Calu3 (cell line): ENCODE measurements at places on chromosomes 12 and 14.

DNA sequence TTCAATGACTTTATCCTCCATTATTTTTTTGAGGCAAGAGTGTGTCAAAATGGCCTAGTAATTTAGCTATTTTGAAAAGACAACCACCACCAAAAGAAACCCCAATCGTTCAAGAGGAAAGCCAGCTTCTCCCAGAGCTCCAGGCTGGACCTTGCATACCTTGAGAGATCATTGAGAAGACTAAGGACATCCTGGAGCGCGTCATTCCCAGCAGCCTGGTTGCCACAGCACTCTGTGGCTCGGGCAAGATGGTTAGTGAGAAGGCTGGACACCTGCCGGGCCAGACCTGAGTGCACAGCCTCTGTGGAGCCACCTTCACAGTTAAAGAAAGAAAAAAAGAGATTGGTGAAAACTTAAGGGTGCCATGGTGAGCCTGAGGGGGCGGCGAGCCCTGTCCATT, 111.4 kb downstream of the TRAFD1 start:
- peaks cover 16% of the 10 kb centered on the region for H3K36me3 ChIP-seq
- DNase-seq = no peak
- no peaks in the 10 kb centered on the region for H3K4me1 ChIP-seq
- no peak overlapping the region for H3K27ac ChIP-seq

- no peaks in the 10 kb centered on the region for H3K36me3 ChIP-seq
- H3K4me3 ChIP-seq = no peak overlapping the region
- peaks cover 96% of the 10 kb centered on the region for H3K27me3 ChIP-seq
These were observed 179.1 kb downstream of the KIF26A start for GRCh38 chr14:104317492-104317805.

DNA sequence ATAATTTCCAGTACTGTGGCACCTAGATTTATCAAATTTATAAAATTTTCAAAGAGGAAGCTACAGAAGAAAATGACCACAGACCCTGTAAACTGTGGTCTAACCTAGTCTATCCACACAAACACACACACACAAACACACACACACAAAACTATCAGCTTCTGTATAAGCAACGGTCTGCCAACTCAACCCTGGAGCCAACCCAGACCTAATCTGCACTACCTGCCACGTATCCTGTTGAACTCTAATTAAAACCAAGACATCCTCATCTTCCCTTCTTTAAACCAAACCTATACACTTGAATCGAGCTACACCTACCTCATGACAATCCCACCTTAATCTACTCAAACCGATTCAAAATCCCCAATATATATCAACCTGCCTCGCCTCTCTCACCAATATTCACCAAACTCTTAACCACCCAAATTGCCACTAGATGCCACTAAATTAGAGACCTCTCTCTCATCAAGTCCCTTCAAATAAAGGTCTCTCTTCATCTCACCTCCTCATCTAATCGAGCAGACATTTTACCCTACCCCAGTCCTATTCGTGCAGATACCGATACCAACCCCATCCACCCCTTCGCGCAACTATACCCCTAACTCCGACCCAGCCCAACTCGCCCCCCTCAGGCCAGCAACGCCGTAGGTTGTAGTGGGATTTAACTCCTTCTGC, 808 bp downstream of the ACIN1 start:
- peaks cover 7% of the 10 kb centered on the region for H3K36me3 ChIP-seq
- H3K27ac ChIP-seq = no peak overlapping the region
- no peaks in the 10 kb centered on the region for H3K27me3 ChIP-seq
- no peak overlapping the region for H3K4me3 ChIP-seq
- peaks cover 9% of the 10 kb centered on the region for H3K4me1 ChIP-seq
- no peak for DNase-seq

- H3K27me3 ChIP-seq = no peaks in the 10 kb centered on the region
- H3K4me1 ChIP-seq = no peaks in the 10 kb centered on the region
- peaks cover 31% of the 10 kb centered on the region for H3K36me3 ChIP-seq
- no peak for DNase-seq
- no peak overlapping the region for H3K27ac ChIP-seq
These were observed 81.5 kb downstream of the ESR2 start for GRCh38 chr14:64212666-64213065.

DNA sequence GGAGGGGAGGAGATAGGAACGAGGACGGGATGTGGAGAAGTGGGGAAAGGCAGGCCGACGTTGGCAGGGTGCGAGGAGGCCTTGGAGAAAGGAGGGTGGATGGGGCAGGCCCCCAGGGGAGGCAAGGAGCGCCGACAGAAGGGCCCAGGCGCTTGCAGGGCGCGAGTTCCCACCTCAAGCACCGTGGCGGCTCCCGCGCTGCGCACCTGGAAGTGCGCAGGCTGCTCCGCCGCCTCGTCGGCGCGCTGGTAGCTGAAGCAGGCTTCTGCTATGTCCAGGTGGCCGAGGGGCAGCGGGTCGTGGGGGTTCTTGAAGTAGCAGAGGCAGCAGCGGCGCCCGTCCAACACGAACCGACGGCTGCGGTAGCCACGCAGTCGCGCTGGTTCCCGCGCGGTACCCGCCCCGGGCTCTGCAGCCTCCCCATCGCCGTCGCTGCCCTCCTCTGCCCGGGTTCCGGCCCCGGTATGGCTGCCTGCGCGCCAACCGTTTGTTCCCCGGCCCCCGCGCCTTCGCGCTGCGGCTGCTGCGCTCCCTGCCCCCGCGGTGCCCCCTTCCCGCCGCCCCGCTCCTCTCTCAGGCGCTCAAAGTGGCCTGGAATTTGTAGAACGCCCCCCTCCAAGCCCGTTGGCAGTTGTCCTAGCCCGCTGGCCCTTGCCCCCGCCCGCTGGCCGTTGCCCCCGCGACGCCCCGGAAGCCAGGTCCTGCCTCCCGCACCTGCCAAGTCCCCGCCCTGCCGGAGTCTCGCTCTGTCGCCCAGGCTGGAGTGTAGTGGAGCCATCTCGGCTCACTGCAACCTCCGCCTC, 1.1 kb upstream of the ACTR6 start:
- H3K4me1 ChIP-seq = no peaks in the 10 kb centered on the region
- peak; percentile 90 for DNase-seq

DNA sequence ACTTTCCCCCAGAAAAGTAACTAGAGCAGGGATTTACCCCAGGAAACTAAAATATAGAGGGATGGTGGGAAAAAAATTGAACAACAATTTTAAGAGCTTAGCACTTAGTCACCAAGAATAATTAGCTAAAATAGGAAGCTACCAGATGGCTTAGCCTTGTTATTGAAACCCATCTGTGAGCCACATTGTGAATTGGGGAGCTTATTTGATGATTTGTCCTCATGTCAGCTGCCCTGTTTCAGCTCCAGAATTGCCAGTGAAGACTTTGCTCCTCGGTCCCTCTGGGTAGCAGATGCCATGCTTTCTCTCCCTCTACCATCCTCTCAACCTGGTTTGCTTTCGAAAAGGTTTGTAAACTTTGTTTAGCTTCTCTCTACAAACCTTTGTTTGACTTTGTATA, 67.7 kb upstream of the PTHLH start:
- H3K4me1 ChIP-seq = no peaks in the 10 kb centered on the region
- H3K27me3 ChIP-seq = no peaks in the 10 kb centered on the region
- H3K4me3 ChIP-seq = no peak overlapping the region

- no peaks in the 10 kb centered on the region for H3K36me3 ChIP-seq
- H3K27me3 ChIP-seq = peaks cover 92% of the 10 kb centered on the region
- H3K4me1 ChIP-seq = no peaks in the 10 kb centered on the region
- DNase-seq = no peak
- no peak overlapping the region for H3K27ac ChIP-seq
These were observed 11.6 kb upstream of the IQSEC3 start for GRCh38 chr12:54750-55535.
